ENCODE measurements at places on chromosomes 16 and 17. TPM values are rescaled to one million over a fixed set of nuclear protein-coding genes. Genes with fewer than 3 reads are reported as not detected.

DNA sequence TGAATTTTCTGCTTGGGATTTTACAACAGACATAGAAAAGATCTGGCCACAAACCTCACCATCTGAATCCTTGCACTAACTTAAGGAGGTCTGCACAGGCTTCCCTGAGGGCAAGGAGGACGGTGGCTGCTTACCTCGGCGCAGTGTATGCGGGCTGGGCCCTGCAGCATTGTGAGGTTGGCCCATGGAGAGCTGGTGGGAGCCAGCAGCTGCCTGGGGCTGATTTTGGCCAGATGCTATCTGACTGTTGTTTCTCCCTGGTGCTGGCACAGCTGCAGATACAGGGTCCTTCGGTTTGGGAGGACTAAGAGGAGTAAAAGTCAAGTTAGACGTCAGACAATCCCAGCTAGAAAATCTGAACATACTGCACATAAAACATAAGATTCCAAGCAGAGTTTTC lies 79.8 kb downstream of the ARHGAP17 start:
- no peak for DNase-seq

DNA sequence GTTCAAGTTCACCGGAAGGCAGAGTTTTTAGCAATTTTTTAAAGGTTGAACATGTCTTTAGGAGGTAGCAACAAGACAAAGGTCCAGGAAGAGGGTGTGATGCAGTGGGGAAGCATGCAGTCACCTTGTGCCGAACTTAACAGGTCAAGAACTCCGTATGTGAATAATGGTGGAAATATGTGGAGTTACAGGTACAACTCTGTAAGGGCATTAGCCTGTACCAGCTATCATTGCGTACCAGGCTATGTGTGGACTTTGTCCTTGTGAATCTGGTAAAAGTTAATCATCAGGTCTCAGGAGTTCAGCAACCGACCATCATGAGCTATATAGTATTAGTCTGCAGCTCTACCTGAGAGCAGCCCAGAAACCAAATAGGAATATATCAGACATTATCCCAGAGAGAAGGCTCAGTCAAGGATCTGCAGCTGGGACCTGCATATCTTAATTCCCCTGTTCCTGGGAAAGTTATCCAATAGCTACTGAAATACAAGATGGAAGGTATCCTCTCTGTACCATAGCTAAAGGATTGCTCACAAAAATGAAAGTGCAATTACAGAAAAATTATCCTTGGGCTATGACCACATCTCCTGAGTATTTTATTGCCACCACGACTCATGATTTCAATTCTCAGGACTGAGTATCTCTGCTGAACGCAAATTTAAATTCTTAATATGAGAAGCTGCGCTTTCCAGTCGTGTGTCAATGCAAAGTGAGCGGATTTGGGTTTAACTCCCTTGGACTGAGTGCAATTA lies 469.3 kb downstream of the CDH13 start:
- no peak for DNase-seq

DNA sequence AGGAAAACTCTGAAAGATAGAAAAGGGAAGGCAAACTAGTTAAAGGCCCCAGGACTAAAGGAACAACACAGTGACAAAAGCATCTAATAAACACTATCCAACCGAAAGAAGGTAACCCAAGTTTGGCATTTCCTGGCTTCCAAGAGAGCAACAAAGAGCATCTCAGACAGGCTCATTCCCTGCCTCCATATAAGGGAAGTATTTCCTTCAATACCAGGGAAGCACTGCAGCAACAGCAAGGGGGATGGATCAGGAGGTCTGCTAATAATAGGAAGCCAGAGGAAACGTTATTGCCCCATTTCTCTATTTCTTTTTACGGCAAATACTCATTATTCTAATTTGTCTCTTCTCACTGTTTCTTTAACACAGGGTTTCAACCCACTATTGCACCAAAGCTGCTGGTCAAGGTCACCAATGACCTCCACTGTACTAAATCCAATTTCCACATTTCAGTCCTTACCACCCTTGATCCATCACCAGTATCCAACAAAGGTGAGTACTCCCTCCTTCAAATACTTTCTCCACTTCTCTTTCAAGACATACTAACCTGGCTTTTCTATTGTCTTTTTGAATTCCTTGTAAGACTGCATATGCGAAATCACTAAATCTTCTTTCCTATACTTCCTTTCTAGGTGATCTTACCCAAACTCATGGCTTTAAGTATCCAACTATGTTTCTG lies 86.1 kb downstream of the KANSL1 start:
- DNase-seq = no peak

- no peak for DNase-seq
Observed at GRCh38 chr16:51155199-51155607, 4.1 kb upstream of the SALL1 start.

Gene BRICD5
- total RNA-seq = 1.2 TPM

Gene GRIN2A
- total RNA-seq = 3.6 TPM

Gene TBC1D3L
- 7.1 TPM for total RNA-seq

Measured in esophagus muscularis mucosa (tissue), 4 donors.